ENCODE measurements at places on chromosomes 16 and 17. TPM values are rescaled to one million over a fixed set of nuclear protein-coding genes. Genes with fewer than 3 reads are reported as not detected.

The SDK2 gene
- total RNA-seq = 0.44 TPM

The HAS3 gene
- 0.55 TPM for total RNA-seq

The FADS6 gene
- not detected for total RNA-seq

The CD300H gene
- total RNA-seq = not detected

The TNFRSF17 gene
- total RNA-seq = not detected

The WNT3 gene
- total RNA-seq = not detected

The FOXN1 gene
- not detected for total RNA-seq

The CCDC200 gene
- total RNA-seq = not detected

The MPP3 gene
- total RNA-seq = not detected

The SP6 gene
- total RNA-seq = 0.07 TPM

The RMI2 gene
- total RNA-seq = 37.0 TPM

Data from CD8-positive, alpha-beta memory T cell (primary cell).